ENCODE measurements at places on chromosomes 12 and 14.

DNA sequence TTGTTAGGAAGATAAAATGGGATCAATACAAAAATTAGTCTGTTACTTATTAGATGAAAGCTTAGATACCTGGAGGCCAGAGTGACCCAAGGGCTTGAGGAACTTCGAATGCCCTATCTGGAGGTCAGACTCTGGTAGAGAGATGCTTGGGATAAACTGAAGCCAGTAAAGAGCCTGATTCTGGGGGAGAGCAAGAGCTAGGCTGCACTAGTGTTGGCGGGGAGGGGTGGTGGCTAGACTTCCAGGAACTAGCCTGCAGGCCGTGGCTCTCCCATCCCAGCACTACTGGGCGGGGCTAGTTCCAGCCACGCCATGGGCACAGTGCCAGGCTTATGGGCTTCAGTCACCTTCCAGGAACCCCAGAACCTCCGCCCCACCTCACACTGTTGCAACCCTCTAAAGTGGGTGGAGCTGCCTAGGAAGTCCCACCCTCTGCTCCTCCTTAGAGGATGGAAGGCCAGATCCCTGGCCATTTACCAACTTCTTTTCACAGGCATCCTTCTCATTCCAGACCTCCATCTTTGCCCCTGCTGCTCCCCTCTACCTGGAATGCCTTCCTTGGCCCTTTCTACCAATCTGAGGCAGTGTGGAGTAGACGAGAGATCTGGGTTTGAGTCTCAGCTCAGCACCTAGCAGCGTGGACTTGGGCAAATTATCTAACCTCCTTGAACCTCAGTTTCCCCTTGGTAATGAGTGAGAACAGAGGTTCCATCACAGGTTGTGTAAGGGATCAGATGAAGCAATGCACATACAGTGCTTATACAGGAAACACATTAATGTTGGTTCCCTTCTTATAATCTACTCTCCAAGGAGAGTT is 6.3 kb upstream of the NFE2 start:
- no peak for DNase-seq

DNA sequence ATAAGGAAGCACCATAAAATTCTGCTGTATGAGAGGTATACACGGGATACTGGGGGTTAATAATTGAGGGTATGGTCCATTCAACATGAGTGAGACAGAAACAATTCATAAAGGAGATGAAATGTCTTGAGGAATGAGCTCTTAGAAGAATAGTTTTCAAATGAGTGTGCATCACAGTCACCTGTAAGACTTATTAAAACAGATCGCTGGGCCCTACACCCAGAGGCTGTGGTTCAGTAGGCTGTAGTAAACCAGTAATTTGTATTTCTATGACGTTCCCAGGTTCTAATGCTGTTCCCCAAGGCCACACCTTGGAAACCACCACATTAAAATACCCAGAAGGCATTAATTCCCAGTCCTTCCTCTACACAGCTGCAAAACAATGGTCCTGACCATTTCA is 49.6 kb downstream of the CAND1 start:
- no peak for DNase-seq

- no peak for DNase-seq
Measured at GRCh38 chr12:96218989-96219678, 25.0 kb downstream of the ELK3 start.

DNA sequence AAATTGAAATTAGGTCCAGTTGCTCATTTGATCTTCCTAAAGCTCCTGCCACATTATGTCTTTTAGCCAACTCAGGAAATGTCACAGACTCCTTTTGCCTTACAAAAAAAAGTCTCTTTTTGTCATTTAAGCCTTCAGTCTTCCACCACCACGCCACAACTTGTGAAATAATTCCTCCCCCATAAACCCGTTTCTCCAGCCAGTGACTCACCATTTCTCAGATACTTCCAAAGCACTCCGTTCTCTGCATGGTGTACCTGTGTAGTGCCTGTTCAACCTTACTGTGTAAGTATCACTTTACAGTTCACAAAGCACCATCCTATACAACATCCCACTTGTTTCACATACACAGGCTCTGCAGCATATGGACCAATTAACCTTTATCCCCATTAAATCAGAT is 139.5 kb upstream of the AEBP2 start:
- no peak for DNase-seq

- DNase-seq = no peak
Measured at GRCh38 chr14:71650187-71650755, 282.0 kb upstream of the RGS6 start.

DNA sequence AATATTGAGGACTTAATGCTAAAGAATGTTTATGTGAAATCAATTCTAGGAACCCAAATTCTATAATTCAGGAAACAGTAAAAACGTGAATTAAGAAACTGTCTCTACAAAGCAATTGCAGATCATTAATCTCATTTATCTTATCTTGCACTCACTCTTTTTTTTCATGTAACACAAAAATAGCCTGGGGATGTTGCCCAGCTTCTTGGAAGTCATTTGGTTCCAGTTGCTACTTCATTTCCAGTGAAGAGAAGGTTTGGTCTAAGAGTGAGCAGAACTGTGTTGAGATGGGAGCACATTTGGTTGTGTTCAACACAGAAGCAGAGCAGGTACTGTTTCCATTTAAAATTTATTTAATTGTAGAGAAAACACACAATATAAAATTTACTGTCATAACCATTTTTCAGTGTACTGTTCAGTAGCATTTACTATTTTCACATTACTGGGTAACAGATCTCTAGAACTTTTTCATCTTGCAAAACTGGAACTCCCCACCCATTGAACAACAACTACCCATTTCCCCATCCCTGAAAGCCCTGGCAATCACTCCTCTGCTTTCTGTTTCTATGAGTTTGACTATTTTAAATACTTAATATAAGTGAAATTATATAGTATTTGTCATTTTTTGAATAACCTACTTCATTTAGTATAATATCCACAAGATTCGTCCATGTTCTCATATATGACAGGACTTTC is 9.7 kb downstream of the CLEC6A start:
- DNase-seq = no peak

Measured in CD4-positive, CD25-positive, alpha-beta regulatory T cell (primary cell).